GM06990 (cell line): ENCODE measurements at places on chromosomes 4 and X.

DNA sequence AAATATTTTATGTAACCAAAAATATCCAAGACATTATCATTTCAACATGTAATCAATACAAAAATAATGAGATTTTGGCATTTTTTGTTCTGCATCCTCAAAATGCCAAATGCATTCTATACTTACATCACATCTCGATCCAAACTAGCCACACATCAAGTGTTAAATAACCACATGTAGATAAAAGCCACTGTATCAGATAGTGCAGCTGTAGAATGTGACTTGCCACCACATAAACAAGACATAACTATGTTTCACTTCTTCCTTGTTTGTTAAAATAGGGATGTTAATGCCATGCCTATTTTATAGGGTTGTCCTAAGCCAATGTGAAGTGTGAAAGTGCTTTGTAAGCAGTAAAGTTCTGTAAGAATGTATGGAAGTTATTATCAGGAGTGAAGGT lies 20.9 kb downstream of the INTS6L start:
- no peak for DNase-seq

- DNase-seq, result no peak
Observed at GRCh38 chr4:47221721-47222120, 190.4 kb downstream of the GABRB1 start.

DNA sequence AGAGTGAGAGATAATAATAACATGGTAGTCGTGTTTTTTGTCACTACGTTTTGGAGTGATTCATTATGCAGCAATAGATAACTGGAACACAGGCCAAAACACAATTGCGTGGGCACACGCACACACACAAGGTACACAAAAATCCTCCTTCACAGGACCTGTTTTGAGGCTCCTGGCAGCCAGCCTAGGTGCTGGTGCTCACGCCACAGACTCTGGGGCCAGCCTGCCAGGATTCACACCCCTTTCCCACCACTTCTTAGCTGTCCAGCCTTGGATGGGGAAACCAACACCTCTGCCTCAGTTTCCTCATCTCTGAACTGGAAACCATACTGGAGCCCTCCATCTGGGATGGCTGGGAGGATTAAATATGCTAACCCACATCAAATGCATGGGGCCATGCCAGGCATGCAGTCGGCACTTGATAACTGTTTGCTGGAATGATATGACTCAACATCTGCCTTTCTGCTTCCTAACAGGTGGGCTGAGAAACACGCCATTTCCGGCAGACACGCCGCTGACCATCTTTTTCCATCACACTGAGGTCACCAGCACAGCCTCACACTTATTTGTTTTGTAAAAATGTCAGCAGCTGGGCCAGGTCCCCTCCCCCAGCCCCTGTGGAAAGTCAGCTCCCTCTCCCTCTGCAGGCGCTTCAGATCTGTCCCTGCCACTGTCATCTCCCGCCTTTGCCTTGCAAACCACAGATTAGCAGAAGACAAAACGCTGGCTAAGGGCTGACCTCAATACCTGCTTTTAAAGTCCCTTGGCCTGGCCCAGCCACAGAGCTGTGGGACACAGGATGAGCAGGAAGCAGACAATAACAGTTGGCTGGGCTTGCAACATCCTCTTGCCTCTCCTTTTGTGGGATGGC lies 237.5 kb downstream of the BCOR start:
- DNase-seq, result peak; percentile 84

- DNase-seq, result no peak
Observed at GRCh38 chrX:41002026-41002425, 83.2 kb upstream of the USP9X start.

- DNase-seq, result no peak
Observed at GRCh38 chrX:151505796-151506195, 57.7 kb upstream of the PASD1 start.

DNA sequence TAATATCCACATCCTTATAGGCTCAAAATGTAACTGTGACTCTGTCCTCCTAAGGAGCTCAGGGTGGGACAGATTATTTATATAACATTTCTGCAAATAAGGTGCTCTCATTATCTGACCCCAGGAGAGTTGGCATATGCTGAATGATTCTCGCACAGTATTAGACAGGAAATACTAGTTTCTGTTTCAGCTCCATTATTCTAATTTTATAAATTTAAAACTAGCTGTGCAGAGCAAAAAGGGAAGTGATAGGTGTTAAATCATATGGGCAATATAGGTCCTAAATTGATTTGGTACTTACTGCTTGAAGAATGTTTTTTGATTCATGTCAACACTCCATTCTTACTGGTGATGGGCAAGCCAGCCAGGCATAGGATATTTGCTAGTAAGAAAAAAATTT lies 141.5 kb downstream of the GLRA2 start:
- DNase-seq, result peak; percentile 51

GRCh38 chr4:173575482-173576152 lies 45.6 kb upstream of the HAND2 start:
- no peak for DNase-seq

- DNase-seq, result no peak
Observed at GRCh38 chr4:10003666-10004065, 17.6 kb downstream of the SLC2A9 start.

GRCh38 chr4:17701138-17701839 lies 80.1 kb downstream of the FAM184B start:
- DNase-seq, result no peak

GRCh38 chr4:181424362-181425016 lies 818.7 kb upstream of the TENM3 start:
- no peak for DNase-seq

DNA sequence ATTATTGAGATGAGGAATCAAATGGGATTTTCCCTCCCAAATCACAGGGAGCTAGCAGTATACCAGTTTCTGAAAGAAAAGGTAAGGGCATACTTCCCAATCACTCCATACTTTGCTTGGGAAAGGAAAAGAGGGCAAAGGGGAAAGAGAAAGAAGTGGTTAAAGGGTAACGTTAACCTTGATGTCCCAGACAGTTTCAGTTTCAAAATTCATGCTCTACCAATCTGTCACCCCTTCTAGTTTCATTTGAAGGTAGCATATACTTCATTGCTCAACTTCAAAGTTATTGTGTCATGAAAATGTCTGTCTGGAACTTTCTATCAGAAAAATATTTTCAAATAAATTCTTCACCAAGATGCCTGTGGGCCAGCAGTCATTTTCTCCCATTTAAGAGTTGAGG lies 16.0 kb downstream of the TNMD start:
- DNase-seq, result no peak

- DNase-seq, result no peak
Observed at GRCh38 chr4:93659629-93660028, 168.9 kb upstream of the ATOH1 start.

- no peak for DNase-seq
Observed at GRCh38 chr4:2044542-2045517, 14.3 kb upstream of the NAT8L start.

- DNase-seq, result no peak
Observed at GRCh38 chr4:53515076-53515475, 76.2 kb downstream of the LNX1 start.

DNA sequence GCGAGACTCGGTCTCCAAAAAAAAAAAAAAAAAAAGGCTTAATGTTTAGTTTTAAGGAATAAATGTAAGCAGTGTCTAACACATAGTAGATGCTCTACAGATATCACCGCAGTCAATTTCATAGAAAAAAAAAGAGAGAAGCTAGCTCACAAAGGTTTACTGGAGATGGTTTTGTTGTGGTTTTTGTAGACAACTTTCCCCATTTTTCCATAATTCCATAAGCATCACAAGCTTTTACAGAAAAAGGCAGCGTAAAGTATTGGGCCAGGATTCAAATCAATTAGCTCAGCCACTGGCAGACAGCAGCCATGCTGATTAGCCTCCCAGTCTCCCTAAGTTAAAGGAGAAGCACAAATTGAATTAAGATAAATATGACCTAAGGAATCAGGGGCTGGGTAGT lies 1.5 kb downstream of the GRSF1 start:
- no peak for DNase-seq

GRCh38 chr4:76197971-76198410 lies 15.6 kb downstream of the SCARB2 start:
- DNase-seq, result peak; percentile 50

- no peak for DNase-seq
Observed at GRCh38 chr4:184887947-184888346, 62.2 kb upstream of the ACSL1 start.

- DNase-seq, result no peak
Observed at GRCh38 chr4:153759407-153760316, at the start of gene RNF175. Gene RNF175 (minus strand): TSS chr4:153760024. CDS start chr4:153759862, 162 bp downstream.

DNA sequence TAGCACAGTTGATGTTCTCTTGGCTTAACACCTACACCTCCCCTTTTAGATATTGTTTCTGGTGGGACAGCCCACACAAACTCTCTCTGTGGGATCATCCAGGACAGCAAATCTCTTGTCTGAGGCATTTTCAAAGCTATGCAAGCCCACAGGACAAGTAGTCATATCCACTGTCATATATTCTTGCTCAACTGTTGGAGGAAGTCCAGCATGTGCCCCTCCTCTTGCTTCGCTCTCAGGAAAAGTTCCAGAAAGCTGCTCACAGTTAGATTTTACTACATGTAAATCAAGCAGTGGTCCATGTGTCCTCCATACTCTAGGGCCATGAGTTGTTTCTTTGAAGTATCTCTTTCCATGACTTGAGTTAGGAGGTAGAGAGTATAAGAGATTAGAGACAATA lies 260.7 kb downstream of the INPP4B start:
- DNase-seq, result no peak

GRCh38 chr4:188911707-188912106 lies 772.5 kb downstream of the TRIML1 start:
- DNase-seq, result no peak

GRCh38 chr4:147714575-147715401 lies 17.1 kb upstream of the ARHGAP10 start:
- no peak for DNase-seq

GRCh38 chrX:40262157-40263013 lies 164.6 kb upstream of the BCOR start:
- no peak for DNase-seq

DNA sequence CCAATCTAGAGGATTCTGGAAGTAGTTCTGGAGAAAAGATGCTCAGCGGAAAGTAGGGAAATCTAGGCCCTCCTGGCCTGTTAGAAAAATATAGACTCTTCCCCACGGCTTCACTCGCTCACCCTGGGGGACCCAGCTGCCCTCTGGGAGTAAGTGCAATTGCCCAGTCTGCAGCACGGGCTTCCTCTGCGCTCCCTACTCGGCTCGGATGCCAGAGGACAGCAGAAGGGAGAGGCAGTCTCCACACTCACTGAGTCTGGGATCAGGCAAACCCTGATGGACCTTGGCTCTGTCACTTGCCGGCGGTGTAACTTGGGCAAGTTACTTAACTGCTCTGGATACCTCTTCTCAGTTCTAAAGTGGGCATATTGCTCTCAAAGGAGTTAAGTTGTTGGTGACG lies 2.1 kb downstream of the SHISA3 start:
- DNase-seq, result no peak

DNA sequence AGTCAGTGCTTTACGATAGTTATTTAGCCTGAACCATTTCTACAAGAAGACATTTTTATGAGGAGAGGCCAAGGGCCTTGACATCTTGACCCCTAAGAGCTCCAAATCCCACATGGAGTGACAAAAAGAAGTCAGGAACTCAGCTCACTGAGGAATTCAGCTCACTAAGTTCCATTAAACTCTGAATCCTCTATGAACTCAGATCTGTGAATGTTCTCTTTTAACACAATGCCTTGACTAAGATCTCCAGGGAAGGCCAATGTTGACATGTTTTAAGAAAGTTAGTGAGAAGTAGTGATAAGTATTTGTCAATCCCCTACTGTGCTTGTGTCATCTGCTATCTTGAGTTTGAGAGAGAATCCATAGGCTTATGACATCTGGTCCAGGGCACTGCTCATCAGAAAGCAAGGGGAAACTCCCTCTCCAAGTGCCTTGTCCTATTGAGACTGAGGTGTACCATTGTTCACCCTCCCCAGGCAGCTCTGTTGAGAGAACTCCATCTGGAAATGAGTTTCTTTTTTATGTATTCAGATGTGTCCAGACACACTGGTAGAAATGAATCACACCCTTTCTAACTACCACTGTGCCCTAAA lies 68.7 kb upstream of the PCDH19 start:
- DNase-seq, result no peak

GRCh38 chr4:182105416-182105815 lies 137.8 kb upstream of the TENM3 start:
- DNase-seq, result no peak

DNA sequence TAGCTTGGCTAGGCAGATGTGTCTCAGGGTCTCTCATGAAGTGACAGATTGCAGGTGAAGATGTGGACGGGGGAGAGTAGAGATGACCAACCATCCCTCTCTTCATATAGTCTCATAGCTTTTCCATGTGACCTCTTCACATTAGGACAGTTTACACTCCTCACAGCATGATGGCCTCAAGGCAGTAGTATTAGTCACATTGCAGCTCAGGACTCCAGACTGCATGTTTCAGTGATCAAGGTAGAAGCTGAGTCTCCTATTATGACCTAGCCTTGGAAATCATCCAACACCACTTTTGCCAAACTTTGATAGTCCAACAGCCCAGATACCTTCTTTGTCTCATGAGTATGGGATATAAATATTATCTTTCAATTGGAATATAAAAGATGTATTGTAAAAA lies 147.7 kb downstream of the GASK1B start:
- no peak for DNase-seq

GRCh38 chrX:9534686-9535085 lies 69.8 kb downstream of the TBL1X start:
- DNase-seq, result no peak

GRCh38 chr4:10099499-10100325 lies 16.9 kb downstream of the WDR1 start:
- DNase-seq, result no peak

- no peak for DNase-seq
Observed at GRCh38 chr4:170386511-170386910, 296.8 kb upstream of the AADAT start.

GRCh38 chr4:102791318-102791835 lies 30.6 kb upstream of the MANBA start:
- no peak for DNase-seq

GRCh38 chr4:844752-845232 lies 18.9 kb upstream of the CPLX1 start:
- no peak for DNase-seq

DNA sequence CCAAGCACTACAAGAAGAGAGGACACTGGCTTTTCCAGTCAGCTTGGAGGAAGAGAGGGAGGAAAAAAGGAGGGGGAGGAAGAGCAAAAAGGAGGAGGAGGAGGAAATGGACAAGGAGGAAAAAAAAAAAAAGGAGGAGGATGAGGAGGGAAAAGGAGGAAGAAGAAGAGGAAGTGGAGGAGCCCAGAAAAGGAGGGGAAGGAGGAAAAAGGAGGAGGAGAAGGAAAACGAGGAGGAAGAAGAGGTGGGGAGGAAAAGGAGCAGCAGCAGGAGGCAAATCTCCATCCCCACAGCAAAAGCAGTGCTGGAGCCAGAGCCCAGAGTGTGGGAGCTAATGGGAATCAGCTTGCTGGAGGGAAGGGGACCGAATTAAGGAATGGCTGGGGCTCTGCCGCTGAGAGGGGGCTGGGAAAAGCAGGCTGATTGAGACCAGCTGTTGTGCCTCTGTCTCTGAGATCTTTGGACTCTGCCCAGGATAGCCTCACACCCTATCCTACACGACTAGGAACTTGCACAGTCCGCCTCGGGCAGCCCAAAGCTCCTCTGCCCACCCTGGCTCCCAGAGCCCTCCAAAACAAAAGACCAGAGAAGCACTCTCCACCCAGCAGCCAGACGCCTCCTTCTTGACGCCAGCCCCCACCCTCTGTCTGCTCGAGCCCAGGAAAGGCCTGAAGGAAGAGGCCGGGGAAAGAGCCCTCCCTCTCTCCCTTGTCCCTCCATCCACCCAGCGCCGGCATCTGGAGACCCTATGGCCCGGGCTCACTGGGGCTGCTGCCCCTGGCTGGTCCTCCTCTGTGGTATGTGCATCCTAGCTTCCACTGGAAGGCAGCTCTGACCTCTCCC lies at the start of gene XPNPEP2:
TSS of gene XPNPEP2 (plus strand) at position 514 of the 843 bp plus-strand sequence. CDS start at position 749, 235 bp downstream.
- DNase-seq, result no peak

- DNase-seq, result no peak
Observed at GRCh38 chr4:74132944-74133343, 25.0 kb upstream of the MTHFD2L start.
